ENCODE measurements at places on chromosomes 2 and 18.

DNA sequence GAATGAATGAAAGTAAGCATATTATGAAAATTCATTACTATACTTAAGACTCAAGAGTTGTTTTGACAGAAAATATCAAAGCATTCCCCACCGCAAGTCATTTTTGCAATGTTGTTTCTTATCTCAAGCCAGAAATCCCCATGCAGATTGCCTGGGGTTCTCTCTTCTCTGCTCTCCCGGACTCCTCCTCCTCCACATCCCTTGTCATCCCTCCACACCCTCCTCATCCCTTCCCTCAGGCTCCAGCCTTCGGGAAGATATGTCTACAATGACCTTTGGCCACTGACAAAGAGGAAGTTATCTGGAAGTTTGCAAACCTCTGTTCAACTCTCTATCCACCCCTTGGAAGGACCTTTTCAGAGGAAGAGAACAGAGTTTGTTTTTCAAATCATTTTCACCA is 11.9 kb downstream of the TFCP2L1 start:
- no peak for DNase-seq

- no peak for DNase-seq
These were observed 164.7 kb downstream of the ALPK2 start for GRCh38 chr18:58464104-58464625.

GRCh38 chr2:192140236-192140839 is 54.4 kb downstream of the TMEFF2 start:
- DNase-seq, result no peak

DNA sequence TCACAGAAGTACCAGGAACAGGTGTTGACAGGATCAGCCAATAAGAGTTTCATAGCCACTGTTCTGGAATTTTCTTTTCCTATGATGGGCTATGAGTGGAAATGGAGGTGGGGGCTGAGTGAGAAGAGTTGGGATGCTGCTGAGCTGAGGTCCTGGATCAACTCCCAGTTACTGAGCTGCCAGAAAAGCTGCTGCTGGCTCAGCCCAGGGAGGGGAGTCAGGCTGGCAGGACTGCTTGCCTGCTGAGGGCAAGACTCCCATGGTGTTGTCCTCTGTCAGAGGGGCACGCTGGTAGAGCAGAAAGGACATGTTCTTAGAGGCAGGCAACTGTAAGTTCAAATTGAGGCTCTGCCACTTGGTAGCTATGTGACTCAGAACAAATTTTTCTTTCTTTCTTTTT is 11.8 kb downstream of the TPGS2 start:
- no peak for DNase-seq

GRCh38 chr2:162989507-162989906 is 150.9 kb upstream of the KCNH7 start:
- no peak for DNase-seq

DNA sequence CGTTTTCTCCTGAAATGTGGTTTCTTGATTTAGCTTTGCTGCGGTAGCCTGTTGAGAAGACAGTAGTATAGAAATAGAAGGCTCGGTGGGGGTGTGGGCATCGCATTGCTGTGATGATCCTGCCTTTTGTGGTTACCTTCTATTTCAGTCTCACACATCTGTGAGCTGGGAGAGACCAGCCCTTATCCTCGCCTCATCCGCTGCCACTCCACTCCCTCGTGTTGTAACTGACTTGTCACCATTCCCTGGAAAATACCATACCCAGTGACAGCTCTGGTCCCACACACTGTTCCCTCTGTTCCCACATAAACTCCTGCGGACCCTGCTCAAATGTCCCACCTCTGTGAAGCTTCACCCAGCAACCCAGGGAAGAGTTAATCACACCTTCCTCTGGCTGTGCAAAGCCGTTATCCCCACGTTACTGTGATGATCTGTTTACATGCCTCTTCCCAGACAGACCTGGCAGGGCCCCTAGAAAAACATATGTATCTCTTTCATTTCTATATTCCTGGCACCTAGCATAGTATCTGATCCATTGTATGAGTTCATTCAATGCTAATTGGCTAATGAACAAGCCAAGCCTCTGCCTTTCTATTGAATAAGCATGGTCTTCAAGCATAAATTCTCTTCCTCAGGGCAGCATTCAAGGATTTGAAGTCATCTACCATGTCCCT is 114.6 kb downstream of the MAPK4 start:
- no peak for DNase-seq

DNA sequence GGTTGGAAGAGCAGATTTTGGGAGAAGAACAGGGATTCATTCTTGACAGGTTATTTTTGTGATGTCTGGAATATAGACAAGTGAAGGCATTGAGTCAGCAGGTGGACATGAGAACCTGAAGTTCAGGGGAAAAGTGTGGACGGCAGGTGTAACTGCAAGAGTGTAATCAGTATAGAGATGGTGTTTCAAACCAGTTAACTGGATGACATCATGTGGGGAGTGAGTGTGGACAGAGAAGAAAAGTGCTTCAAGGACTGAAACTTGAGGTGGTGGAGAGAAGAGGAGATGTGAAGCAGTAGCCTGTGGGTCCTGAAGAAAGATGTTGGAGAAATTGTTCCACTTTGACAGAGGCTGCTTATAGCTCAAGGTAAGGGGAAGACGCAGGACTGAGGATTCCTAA is 7.1 kb downstream of the IL1RL1 start:
- no peak for DNase-seq
